CD14-positive monocyte (primary cell): ENCODE measurements at places on chromosomes 13 and 19.

GRCh38 chr13:77832339-77833100 lies 86.1 kb downstream of the EDNRB start:
- DNase-seq, result peak; percentile 92

DNA sequence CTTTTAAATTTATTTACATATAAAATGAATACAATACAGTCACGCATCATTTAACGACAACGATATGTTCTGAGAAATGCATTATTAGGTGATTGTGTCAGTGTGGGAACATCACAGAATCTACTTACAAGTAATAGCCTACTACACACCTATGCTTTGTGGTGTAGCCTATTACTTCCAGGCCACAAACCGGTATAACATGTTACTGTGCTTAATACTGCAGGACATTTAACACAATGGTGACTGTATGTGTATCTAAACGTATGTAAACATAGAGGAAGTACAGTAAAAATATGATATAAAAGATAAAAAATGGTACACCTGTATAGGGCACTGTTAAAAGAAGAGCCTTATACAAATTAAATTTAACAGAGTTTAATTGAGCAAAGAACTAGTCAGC lies 62.4 kb upstream of the KLHL1 start:
- DNase-seq, result no peak

- DNase-seq, result no peak
Measured at GRCh38 chr19:6067975-6068374, 42.3 kb downstream of the RFX2 start.

DNA sequence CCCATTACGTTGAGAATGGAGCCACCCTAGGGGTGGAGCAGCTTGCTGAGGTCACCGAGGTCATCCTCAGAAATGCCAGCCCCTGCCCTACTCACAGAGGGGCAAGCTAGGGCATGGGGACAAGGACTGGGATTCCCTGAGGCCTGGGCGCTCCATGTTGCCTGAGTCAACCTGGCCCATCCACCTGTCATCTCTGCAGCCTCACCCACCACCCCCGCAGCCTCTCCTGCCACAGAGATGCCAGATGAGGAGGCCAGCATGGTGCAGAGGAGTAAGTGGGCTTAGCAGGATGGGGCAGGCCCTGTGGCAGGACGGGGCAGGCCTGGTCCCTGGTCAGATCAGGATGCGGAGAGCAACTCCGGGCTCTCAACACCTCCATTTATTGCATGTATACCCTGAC lies 9.5 kb downstream of the NKPD1 start:
- DNase-seq, result no peak

- DNase-seq, result peak; percentile 91
Measured at GRCh38 chr19:41175801-41176777, 16.9 kb upstream of the CYP2S1 start.

DNA sequence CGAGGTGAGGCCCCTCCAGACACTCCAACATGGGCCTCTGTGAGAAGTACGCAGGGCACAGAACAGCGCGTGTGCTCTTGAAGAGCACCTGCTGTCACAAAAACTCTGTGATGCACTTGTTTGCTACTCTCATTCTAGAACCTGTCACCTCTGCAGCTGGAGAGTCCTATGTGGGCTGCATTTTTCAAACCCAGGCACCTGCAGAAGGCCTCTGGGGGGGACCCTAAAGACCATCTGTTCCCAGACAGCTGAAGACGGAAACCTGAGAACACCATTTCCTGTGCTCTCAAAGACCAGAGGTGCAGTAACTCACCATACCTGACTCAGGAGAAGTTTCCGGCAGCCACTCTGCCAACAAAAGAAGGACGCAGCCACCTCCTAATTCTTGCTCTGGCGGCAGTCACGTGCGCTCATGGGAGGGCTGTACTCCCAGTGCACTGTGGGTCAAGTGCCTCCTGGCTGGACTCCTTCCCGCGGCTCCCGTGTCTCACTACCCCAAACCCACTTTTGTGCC lies 28.1 kb downstream of the RANBP3 start:
- no peak for DNase-seq

DNA sequence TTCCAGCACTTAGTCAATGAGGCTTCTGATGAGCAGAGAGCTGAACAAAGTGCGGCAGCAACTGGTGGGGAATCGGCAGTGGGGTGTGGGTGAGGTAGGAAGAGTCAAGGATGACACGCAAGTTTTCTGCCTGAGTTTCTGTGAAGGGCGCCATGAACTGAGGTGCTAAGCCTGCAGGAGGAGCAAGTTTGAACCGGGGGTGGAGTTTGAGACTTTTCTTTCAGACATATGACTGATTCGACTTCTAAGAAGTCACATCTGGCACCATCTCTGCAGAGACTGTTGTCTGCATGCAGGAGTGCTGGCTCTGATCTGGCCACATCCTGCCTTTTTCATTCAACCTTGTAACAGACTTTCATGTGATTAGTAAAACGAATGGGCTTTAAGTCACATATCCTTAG lies 14.8 kb upstream of the GPI start:
- no peak for DNase-seq

DNA sequence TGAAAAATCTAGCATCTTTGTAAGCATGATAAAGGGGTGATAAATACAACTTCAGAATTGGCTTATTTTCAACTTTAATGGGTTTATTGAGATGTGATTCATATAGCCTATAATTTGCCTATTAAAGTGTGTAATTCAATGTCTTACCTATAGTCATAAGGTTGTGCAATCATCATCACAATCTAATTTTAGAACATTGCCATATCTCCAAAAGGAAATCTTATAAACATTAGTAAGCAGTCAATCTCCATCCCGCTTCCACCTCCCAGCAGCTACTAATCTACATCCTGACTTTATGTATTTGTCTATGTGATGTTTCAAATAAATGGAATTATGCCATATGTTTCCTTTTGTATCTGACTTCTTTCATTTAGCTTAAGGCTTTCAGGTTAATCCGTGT lies 145.2 kb upstream of the KLHL1 start:
- no peak for DNase-seq

DNA sequence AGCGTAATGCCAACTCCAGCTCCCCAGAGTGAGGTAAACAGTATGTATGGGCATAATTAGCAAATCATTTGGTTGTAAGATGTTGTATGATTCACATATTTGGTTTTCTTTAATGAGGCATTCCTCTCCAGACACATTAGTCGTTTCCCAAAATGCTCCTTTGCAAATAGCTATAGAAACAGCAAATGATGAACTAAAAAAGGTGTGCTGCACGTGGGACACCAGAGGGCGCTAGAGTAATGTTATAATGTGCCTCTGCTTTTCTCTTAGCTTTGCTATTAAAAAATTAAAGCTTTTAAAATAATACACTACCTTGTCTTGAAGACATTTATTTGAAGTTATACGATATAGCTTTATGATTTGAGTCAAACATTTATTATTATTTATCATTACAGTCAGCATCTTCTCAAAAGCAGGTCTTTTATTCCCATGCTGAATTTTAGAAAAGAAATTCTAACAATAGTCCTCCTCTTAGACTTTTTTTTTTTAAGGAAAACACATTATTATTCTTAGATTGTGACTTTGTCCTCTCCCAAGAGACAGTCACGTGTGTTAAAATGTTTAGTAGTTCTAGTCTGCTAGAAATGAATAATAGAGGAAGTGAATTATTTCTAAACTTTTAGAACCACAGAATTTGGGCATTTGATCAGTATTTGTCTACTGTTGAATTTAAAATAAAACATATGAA lies 121.6 kb upstream of the FRY start:
- peak; percentile 87 for DNase-seq

GRCh38 chr19:17658240-17658639 lies 29.9 kb downstream of the UNC13A start:
- no peak for DNase-seq

- DNase-seq, result no peak
Measured at GRCh38 chr13:21348488-21349120, 110.5 kb downstream of the ZDHHC20 start.

- DNase-seq, result no peak
Measured at GRCh38 chr19:42233106-42233505, 9.3 kb downstream of the GSK3A start.
